Stimulated activated CD8-positive, alpha-beta memory T cell treated with anti-CD3 and anti-CD28 coated beads, Interleukin-4, amount 100 ng/mL, for 4 hours (primary cell): ENCODE measurements at places on chromosomes 16 and 17.

- DNase-seq: no peak
Measured at GRCh38 chr16:58125781-58126335, 3.3 kb downstream of the CFAP20 start.

GRCh38 chr16:83530293-83530692, 277.5 kb upstream of the HSBP1 start:
- DNase-seq: no peak

GRCh38 chr16:23334950-23335349, 32.8 kb downstream of the SCNN1B start:
- no peak for DNase-seq

GRCh38 chr16:68292425-68292824, 18.3 kb downstream of the SLC7A6OS start:
- no peak for DNase-seq

- no peak for DNase-seq
Measured at GRCh38 chr17:1474402-1475189, 17.9 kb downstream of the MYO1C start.

DNA sequence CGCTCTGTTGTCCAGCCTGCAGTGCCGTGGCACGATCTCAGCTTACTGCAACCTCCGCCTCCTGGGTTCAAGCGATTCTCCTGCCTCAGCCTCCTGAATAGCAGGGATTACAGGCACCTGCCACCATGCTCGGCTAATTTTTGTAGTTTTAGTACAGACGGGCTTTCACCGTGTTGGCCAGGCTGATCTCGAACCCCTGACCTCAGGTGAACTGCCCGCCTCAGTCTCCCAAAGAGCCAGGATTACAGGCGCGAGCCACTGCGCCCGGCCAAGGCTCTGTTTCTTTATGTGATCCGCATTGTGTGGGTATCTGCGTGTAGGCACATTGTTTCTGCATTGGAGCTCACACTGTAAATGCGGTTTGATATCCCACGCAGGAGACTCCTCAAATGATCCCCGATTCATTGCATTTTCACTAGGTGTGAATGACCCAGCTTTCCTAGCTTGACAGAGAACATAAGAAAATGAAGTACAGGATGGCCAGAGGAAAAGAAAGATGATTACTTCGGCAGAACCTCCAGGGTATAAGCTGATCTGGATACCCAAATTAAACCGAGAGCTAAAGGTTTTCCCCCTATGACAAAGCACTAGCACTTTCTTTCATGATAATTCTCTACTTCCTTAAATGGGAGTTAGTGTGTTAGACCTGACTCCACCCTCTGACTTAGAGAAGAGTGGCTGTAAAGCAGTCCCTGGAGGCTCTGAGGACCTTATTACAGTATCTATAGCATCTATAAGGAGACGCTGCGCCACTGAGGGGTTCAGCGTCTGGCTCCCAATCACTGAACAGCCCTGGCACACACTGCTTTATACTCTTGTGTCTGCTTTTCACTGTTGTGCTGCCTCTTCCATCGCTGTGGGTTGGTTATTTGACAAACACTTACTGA, 17.3 kb downstream of the COTL1 start:
- DNase-seq: no peak

DNA sequence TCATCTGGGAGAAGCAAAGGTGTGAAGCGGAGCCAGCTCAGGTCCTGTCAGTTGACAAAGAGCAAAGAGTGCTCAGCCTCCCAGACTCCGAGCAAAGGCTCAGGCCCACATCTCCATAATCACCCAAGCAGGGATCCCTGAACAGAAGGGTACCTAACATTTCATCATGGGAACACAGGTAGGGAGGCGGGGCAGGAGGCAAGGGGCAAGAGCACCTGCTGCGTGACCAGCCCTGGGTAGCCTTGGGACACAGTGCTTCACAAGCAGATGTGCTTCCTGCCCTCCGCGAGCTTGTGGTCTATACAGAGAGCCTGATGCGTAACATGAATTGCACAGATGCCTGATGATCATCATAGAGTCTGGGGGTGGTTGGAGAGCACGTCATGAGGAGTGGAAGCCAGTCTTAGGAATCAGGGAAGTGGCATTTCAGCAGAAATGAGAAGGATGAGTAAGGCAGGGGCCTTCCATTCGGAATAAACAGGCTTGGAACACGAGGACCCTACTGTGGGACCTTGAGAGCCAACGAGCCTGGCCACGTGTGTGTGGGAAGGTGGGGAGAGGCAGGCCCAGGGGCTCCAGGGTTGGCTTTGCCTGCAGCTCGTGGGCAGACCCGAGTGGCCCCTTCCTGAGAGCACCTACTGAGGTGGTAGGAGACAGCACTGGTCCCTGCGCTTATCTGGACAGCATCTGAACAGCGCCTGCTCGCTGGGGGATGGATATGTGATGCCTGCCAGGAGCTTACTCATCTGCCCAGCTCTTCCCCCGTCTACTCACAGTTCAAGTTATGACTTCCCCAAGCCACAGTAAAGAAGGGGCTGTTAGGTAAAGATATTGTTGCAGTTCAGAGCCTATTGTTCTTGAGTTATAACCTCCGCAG, 125.8 kb downstream of the CCDC182 start:
- no peak for DNase-seq

DNA sequence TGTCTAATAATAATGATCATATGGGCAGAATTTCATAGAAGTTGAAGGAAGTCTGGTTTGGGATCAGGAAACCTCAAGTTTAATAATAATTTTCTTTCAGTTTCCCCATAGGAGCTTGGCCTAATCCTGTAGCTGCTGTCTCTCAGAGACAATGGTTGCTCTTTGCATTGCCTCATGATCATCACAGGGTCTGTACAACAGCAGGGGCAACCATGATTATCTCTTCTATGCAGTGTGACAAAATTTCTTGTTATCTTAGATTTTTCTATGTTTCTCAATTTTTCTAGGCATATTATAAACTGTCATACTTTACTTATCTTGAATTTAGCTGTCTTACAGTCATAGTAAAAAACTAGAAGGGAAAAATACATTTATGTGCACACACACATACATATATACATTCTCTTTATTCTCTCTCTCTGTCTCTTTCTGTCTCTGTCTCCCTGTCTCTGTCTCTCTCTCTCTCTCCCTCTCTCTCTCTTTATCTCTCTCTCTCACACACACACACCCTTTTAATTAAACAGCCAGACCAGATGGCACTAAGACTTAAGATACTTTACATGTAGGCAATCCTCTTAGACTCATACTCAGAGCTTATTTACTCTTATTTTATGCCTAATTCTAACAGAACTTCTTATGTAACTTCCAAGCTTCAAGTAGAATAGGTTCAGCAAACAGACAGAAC, 30.5 kb downstream of the SMIM36 start:
- no peak for DNase-seq

DNA sequence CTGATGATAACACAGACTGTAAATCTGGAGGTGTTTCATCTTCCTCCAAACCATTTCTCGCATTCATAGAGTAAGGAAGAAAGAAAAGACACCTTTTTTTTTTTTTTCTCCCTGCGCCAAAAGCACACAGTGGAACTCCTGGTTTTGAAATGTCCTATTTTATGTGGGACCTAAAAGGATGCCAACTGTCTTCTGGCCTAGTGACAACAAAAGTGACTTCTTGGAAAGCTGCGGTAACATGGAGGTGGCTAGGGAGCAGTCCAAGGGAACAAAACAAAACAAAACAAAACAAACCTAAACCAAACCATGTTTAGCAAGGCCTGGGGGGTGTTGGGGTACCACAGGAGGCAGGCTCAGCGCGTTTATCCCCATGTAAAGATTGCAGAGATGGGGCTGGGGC, 174.8 kb downstream of the XYLT1 start:
- no peak for DNase-seq

GRCh38 chr16:86252596-86252995, 257.7 kb upstream of the FOXF1 start:
- DNase-seq: no peak

- peak; percentile 38 for DNase-seq
Measured at GRCh38 chr17:17859909-17860765, 23.4 kb upstream of the SREBF1 start.

- no peak for DNase-seq
Measured at GRCh38 chr16:52708476-52708875, 161.5 kb upstream of the TOX3 start.

GRCh38 chr16:48435318-48435680, 50.1 kb upstream of the SIAH1 start:
- DNase-seq: no peak

GRCh38 chr16:66256919-66257318, 109.6 kb upstream of the CDH5 start:
- no peak for DNase-seq

DNA sequence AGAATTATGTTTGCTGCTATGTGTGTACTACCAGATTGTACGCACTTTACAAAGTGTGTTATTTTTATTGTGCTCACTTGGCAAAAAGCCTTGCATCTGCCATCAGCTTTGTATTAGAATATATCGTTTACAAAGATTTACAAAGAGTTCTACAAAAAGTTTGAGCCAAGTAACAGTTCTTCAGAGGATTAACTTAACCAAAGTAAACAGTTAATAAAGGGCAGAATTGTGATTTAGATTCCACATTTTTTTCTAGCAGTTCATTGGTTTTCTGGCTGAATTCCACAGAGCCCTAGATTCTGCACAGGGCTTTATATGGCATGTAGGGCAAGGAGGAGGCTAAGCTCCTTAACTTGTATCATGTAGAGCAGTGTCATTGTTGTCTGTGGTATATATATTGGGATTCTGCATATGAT, 29.4 kb downstream of the UTP18 start:
- no peak for DNase-seq

DNA sequence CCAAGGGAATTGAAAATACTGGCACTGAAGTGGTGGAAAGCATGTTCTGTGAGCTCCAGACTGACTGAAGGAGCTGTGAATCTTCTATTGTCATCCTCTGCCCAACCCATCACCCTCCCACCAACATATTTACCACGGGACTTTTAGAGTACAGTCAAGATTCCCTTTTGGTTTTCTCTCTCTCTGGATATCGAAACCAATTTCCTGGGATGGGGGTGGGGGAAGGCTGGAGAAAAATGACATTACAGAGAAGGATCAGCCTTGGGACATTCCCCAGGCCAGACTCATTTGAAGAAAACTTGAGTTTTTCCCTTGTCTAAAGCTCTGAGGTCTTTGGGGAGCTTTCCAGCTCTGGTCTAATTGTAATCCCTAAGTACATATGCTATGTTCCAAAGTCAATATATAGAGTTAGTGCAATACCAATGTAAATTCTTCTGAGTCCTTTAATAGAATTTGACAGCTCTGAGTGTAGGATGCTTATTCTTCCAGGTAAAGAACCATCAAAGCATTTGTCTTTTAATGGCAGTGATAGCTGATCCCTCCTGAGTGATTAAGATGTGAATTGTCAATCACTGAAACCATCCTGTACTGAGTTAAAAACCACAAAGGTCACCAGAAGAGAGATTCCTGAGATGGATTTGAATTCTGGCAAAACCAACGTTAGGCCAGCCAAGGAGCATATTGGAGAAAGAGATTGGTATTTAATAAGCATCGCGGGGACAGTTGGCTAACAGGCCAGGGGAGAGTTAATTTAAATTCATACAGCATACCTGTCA, 48.8 kb upstream of the CCL1 start:
- DNase-seq: no peak

- DNase-seq: no peak
Measured at GRCh38 chr16:81447383-81448101, 2.9 kb downstream of the CMIP start.

- DNase-seq: no peak
Measured at GRCh38 chr17:50307654-50308053, 33.4 kb downstream of the TMEM92 start.

- DNase-seq: no peak
Measured at GRCh38 chr17:43907425-43907981, at the start of gene MPP2. Gene MPP2 (minus strand): TSS chr17:43907536. CDS start chr17:43904460, 3,076 bp downstream.

- DNase-seq: no peak
Measured at GRCh38 chr17:83162035-83162745, 82.8 kb downstream of the METRNL start.

- no peak for DNase-seq
Measured at GRCh38 chr17:58525239-58525638, 10.8 kb upstream of the MTMR4 start.

DNA sequence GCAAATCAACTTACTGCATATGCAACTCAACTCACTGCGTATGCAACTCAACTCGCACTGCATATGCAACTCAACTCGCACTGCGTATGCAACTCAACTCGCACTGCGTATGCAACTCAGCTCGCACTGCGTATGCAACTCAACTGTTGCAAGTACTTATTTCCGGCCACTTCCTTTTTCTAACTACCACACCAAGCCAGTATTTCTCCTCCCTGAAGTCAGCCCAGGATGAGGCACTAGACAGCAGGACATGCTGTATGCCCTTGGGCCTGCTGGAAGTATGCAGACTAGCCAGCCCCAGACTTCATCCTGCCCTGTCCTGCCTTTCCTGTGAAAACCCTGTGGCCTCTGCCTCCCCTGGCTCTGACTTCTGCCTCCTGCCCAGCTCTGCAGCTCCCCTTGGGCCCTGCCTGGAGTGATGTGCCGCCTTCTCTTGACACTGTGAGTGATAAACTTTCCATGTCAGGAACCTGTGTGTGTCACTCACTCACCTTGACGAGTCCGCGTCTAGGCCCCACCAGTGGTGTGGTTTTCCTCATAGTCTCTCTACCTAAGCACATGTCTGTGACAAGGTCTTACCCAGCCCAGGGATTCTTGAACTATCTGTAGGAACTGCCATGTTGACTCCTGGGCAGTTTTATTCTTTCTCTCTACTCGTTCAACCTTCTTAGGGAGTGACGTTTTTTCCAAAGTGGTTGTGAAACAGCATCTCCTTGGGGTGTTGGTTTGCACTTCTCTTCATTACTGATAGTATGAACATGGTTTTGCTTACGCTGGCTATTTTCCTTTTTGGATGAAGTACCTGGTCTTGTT, 16.4 kb downstream of the ZNF778 start:
- DNase-seq: no peak

- DNase-seq: no peak
Measured at GRCh38 chr16:67935101-67935401, 1.6 kb downstream of the PSMB10 start.

GRCh38 chr16:87507351-87508069, 14.7 kb upstream of the ZCCHC14 start:
- DNase-seq: no peak

- no peak for DNase-seq
Measured at GRCh38 chr17:31696184-31696602, 162.9 kb downstream of the COPRS start.
